Activated naive CD8-positive, alpha-beta T cell treated with anti-CD3 and anti-CD28 coated beads for 36 hours (primary cell): ENCODE measurements at places on chromosomes 3 and 15. TPM values are rescaled to one million over a fixed set of nuclear protein-coding genes. Genes with fewer than 3 reads are reported as not detected.

DNA sequence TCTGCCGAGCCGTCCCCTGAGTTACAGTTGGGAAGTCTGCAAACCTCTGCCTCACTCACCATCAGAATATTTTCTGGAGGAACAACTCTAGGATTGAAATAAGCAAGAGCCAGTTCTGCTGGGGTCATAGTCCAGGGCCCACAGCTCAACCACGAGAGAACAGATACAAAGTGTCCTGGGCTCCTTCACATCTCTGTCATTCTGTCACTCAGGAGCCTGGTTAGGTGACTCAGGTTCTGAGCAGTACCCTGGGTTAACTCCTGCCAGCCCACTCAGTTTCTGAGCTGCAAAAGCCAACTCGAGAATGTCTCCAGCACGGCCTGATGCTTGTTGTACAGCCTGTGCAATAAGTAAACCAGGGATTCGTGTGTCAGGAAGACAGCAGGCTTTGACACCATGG is 155.7 kb downstream of the SLCO3A1 start:
- DNase-seq: peak; percentile 3

DNA sequence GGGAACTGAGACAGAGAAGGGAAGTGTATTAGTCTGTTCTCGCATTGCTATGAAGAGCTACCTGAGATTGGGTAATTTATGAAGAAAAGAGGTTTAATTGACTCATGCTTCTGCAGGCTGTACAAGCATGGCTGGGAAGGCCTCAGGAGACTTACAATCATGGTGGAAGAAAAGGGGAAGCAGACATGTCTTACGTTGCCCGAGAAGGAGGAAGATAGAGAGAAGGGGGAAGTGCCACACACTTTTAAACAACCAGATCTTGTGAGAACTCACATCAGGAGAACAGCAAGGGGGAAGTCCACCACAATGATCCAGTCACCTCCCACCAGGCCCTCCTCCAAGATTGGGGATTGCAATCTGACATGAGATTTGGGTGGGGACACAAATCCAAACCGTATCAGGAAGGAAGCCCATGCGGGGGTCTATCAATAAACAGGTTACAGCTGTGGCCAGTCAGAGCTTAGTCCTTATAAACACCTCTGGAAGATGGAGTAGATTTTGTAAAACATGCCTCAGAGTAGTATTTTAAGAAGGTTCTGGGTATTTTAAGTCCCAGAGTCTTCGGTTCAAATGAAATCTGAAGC is 153.9 kb downstream of the GHSR start:
- DNase-seq: no peak

- no peak for DNase-seq
Observed at GRCh38 chr3:10434144-10434937, 71.0 kb downstream of the ATP2B2 start.

DNA sequence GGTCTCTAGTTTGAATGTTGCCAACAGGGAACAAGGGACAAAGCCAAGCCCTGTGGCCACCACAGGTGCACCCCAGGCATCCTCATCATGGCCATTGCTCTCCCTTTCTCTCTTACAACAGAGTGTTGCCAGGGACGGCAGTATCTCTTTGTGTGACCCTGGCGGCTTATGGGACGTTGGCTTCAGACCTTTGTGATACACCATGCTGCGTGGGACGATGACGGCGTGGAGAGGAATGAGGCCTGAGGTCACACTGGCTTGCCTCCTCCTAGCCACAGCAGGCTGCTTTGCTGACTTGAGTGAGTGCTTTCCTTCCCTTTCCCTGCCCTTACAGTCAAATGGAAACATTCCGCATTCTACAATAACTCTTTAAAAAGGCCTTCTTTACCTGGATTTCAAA is 38.2 kb downstream of the BOC start:
- DNase-seq: no peak

DNA sequence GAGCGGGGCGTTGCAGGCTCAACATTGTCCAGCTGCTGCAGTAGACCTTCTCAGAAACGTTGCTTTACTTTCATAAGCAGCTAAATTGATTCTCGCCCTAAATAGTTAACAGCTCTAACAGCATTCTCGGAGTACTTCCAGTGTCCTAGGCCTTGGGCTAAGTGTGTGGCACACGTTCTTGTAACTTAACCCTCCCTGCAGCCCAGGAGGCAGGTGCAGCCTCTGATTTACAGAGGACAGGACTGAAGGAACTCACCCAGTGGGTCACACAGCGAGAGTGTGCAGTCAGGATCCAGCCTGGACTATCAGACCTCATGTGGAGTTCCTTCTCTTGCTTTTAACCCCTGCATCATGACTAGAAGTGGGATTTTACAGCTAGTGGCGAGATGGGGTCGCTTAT is 312.8 kb upstream of the C2CD4B start:
- no peak for DNase-seq

GRCh38 chr3:10774825-10775224 is 41.2 kb upstream of the SLC6A11 start:
- DNase-seq: no peak

- DNase-seq: no peak
Observed at GRCh38 chr3:57949785-57950615, 58.2 kb upstream of the FLNB start.

DNA sequence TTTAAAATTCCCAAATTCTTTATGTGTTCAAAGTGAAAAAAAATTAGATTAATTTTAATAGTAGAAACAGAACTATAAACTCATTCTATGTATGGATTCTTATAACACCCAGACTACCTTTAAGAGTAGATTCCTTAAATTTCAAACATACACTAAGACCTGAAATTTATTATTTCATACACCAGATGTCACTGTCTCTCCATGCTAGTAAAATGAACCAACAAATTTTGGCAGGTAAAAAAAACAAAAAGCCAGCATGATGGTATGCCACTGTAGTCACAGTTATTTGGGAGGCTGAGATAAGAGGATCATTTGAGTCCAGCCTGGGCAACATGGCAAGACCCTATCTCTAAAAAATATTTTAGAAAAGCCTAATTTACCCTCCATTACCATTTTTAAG is 461.3 kb upstream of the NAALADL2 start:
- DNase-seq: no peak

GRCh38 chr15:43800286-43801141 is at the start of gene HYPK:
TSS of gene HYPK (plus strand) at chr15:43800599. CDS start at chr15:43800623, 24 bp downstream.
- peak; percentile 88 for DNase-seq

DNA sequence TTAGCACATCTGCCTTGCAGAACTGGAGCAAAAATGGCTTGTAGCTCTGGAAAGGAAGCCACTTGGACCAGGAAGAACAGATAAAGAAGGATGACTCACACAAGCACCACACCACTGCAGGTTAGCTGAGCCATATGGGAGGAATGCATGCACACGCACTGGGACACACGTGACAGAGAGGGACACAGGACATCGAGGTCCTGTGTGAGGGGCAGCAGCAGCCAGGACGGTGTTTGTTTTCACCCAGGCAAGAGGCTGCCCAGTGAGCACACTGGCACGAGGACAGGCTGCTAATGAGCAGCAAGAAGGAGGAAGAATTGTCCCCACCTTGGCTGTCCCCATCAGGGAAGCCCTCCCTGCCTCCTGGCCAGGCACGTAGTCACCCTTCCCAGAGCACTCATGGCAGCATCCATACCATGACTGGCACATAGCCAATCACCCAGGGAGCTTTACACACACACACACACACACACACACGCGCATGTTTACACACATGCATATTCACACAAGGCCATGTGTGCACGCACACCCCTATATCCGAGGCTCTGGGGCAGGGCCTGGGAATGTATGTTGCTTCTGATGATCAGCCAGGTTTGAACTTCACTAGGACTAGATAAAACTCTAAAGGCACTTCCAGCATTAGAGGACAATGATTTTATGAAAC is 24.0 kb upstream of the SPTBN5 start:
- DNase-seq: no peak

DAZL gene
- not detected for total RNA-seq

SERPINI2 gene
- not detected for total RNA-seq

B2M gene
- 3,772 TPM for total RNA-seq

SLC25A20 gene
- 23.9 TPM for total RNA-seq
